ENCODE measurements at places on chromosomes 1 and 21. TPM values are rescaled to one million over a fixed set of nuclear protein-coding genes. Genes with fewer than 3 reads are reported as not detected.

GRCh38 chr1:204887846-204888245, 17.2 kb downstream of the NFASC start:
- DNase-seq = no peak

NTMT2 gene
- not detected for polyA plus RNA-seq

- DNase-seq = no peak
These were observed 26.2 kb downstream of the MAGI3 start for GRCh38 chr1:113416496-113416895.

GRCh38 chr1:179337942-179338560, 27.7 kb upstream of the AXDND1 start:
- DNase-seq = no peak

- DNase-seq = no peak
These were observed 72.6 kb downstream of the ATP6V1G3 start for GRCh38 chr1:198467907-198468306.

- no peak for DNase-seq
These were observed 320.2 kb downstream of the ZP4 start for GRCh38 chr1:237570530-237570929.

DNA sequence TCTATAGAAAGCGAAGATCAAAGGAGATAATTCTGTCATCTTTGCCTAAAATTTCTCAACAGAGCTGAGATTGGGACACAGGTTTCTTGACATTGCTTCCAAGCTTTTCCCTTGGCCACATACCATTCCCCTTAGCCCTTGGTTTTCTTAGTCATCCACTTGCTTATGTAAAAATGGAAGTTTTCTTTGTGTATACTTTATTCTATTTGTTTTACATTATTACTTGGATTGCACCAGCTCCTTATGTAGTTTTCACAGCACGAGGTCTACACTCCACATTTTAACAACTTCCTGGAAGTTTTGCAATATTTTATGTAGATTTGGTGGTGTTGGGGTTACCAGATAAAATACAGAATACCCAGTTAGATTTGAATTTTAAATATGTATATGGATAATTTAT, 129.8 kb downstream of the PLA2G4A start:
- DNase-seq = no peak

DNA sequence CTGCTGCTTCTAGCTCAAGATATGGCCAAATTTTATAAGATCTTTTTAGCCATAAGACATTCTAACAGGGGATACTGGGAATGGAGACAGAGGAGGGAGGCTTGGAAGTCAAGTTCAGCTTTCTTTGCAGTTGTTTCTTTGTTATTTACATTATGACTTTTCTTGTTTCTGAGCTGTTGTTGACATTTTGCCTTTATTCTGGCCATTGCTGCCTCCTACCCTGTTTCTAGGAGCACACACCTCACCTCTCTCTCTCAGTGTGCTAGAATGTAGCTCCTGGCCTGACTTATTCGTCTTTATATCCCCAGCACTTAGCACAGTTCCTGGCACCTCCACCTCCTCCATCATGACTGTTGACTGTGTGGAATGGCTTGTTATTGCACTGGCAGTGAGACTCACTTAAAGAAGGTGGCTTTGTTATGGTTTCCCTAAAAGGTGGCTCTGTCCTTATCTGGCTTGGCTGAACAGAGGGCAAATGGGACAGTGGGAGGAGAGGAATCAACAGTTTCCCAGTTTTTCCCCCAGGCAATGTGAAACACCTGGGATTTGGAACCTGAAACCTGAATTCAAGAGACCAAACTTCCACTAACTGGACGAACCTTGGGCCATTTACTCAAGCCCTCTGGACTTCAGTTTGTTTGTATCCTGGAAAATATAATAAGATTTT, 76.1 kb upstream of the PPP2R5A start:
- DNase-seq = no peak

TNFRSF14 gene
- polyA plus RNA-seq = 40.7 TPM

GRCh38 chr1:178096421-178096820, 2.5 kb downstream of the RASAL2 start:
- DNase-seq = no peak

GRCh38 chr1:215269955-215270354, 187.4 kb downstream of the KCNK2 start:
- no peak for DNase-seq

DNA sequence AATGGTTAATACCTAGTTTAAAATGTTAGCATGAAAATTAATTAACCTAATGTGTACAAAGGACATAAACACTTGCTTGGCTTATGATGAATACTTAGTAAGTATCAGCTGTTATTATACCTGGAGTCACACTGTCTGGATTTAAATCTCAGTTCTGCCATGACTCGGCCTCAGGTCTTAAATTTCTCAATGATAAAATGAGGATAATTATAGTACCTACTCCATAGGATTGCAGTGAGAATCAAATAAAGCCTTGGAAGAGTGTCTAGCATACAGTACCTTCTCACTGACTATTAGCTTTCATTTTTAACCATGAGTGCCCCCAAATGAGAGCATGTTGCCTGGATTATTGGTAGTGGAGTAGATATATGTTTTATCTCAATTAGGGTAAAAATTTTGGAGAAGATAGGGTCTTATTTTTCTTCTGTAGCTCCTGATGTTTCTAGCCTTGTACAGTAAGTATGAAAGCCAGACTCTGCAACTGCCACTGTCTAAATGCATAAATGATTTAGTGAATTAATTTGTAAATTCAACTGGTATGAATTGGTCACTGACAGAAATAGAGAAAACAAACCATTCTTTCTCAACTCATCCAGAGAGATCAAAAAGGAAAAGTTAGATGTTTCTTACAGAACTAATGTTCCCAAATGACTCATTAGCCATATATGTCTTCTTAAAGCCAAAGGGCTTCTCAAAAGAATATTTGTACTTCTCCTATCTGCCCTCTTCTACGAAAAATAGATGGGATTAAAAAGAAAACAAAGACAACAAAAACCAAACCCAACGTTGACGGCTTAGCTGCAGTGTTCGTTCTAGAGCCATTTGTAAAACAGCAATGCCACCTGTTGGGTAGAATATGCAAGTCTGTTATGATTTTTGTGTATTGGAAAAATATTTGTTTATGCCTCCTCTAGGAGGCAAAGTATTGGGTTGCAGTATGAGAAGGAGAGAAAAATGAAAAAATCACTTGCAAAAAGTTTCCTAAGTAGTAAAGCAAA, 53.8 kb upstream of the MROH9 start:
- DNase-seq = no peak

GRCh38 chr1:200252531-200252930, 157.3 kb downstream of the ZNF281 start:
- no peak for DNase-seq

RRP1B gene
- polyA plus RNA-seq = 21.2 TPM

DNA sequence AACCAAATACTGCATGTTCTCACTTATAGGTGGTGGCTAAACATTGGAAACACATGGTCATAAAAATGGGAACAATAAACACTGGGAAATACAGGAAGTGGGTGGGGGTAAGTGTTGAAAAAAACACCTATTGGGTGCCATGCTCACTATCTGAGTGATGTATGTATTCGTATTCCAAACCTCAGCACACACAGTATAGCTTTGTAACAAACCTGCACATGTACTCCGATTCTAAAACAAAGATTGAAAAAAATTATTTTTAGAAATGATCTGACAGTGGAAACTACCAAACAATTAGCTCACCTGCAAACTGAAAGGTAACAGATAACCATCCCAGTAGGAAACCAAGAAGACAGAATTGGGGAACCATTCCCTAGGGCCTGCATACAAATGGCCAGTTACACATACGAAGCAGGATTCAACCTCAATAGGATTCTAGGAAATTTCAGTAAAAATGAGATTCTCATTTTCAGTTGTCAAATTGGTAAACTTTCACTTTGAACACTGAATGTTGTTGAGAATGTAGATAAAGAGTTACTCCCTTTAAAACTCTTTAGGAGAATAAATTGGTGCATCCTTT, 88.1 kb upstream of the LRRC8D start:
- no peak for DNase-seq

C8A gene
- not detected for polyA plus RNA-seq

DNA sequence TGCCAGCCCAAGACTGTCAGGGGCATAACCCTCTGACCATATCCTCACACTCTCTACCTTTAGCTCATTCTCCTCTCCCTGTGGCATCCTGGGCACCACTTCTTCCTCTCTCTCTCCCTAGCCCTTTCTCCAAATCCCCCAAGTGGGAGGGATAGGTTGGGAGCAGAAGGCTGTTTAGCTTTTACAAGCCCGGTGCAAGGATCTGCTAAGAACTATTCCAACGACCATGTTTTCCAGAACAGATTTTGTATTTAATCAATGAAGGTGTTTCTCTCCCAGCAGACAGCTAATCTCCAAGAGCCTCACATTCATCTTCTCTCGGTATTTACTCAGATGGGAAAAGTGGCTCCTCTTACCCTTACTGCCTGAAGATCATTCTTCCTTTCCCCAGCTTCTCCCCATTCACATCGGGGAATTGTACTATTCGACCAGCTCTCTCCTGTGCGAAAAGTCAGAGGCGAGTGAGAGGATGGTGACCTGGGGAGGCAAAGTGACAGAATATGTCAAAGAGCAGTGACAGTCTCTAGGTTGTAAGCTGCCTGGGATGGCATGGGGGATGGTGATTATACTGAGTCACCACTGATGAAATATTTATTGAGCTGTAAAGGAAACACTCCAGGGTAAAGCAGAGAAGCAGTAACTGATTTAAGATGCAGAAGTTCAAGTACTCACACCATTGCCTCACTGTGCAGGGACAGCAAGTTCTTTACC, 47.0 kb upstream of the RBM15 start:
- no peak for DNase-seq

CD55 gene
- polyA plus RNA-seq = 326 TPM

DNA sequence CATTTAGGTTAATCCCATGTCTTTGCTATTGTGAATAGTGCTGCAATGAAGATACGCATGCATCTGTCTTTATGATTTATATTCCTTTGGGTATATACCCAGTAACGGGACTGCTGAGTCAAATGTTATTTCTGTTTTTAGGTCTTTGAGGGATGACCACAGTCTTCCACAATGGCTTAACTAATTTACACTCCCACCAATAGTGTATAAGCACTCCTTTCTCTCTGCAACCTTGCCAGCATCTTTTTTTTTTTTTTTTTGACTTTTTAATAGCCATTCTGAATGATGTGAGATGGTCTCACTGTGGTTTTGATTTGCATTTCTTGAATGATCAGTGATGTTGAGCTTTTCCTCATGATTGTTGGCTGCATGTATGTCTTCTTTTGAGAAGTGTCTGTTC, 33.5 kb downstream of the ASH1L start:
- DNase-seq = peak; percentile 11

DNA sequence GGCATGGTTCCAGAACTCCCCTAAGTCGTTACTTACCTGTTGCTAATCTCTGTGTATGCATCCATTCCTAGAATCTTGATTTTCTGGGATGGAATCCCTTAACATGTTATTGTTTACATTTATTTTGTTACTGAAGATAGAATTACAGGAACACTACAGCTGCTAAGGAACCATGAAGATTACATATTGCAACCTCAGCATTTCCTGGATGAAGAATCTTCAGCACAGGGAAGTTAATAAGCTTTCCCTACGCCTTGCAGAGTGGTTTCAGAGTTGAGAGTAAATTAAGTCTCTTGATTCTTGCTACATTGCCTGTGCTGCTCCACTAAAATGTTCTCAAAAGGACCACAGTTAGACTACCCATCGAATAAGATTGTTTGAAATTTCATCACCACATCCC, 31.4 kb upstream of the GBP6 start:
- DNase-seq = no peak

RNF207 gene
- 0.61 TPM for polyA plus RNA-seq

HP1BP3 gene
- 218 TPM for polyA plus RNA-seq

GRCh38 chr1:243268751-243269460, 13.1 kb downstream of the SDCCAG8 start:
- no peak for DNase-seq

OLFML3 gene
- not detected for polyA plus RNA-seq

DNA sequence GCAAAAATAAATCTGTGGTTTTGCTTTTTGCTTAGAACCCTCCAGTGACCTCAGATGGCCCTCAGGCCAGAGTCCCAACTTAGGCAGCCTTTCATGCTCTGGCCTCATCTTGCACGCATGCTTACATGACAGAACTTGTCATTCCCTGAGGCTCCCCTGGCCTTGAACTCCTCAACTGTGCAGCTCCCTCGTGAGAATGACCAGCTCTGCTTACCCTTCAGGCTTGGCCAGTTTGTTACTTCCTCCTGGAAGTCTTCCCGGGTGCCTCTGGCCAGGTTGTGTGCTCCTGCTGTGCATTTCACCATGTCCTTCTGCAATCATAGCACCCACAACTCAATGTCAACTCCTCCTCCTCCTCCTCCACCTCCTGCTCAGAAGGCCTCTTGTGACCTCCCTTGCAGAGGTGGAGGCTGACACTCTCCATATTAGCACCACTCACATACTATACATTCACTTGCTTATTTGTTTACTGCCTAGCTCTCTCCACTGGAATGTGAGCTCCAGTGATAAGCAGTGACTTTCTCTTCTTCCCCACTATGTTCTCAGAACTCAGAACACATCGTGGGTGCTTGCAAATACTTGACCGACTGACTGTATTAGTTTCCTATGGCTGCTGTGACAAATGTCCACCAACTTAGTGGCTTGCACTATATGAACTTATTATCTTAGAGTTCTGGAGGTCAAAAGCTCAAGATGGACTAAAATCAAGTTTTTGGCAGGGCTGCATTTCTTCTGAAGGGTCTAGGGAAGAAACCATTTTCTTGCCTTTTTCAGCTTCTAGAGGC, 41.9 kb downstream of the RCSD1 start:
- DNase-seq = no peak

DNA sequence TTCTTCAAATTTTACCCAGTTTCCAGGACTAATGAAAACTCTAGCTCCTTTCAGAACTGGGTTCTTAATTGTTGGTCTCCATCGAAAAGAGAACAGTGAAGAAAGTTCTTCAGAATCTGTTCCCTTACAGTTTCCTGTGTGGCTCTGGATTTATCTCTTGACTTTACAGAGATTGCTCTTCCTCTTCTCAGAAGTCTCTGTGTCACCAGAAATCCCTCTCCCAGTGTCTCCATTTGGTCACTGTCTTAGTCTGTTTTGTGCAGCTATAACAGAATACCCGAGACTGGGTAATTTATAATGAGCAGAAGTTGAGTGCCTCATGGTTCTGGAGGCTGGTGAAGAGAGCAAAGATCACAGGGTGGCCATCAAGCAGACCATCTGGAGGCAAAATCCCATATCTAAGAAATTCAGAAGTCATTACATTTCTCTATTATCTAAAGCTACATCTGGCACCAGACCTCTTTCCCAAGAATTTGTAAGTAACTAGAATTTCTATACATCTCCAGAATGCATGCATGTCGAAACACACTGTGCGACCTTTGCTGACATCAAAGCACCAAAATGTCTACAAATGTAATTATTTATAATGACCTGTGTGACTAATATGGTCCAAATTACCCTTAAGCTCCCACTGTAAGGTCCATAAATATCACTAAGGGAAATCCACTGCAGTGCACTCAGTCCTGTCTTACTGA, 65.4 kb upstream of the KRTAP19-8 start:
- DNase-seq = no peak

Data from naive B cell (primary cell).